Femur (tissue), 1 donor: ENCODE measurements at places on chromosomes 16 and 17.
A peak's percentile ranks its signal among the peaks of the same experiment; 100 is the strongest.

DNA sequence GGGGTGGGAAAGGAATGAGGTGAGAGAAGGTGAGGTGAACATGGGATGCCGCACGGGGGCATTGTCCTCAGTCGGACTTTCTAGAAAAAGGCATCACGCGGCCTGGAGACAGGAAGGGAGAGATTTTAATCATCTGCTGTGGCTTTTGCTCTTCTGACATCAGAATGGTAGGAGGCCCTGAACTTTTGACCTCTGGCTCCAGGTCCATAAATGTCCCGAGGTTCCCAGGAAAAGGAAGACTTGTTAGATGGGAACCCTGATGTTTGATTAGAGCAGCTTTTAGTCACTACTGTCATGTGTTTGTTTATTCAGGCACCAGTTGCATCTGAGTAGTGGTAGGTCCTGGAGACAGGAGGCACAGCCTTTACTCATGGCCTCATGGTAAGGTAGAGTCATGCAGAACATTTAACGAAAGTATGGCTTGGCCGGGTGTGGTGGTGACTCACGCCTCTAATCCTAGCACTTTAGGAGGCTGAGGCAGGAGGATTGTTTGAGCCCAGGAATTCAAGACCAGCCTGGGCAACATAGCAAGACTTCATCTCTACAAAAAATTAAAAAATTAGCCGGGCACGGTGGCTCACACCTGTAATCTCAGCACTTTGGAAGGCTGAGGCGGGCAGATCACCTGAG, 203.1 kb downstream of the MSI2 start:
- DNase-seq, result no peak

DNA sequence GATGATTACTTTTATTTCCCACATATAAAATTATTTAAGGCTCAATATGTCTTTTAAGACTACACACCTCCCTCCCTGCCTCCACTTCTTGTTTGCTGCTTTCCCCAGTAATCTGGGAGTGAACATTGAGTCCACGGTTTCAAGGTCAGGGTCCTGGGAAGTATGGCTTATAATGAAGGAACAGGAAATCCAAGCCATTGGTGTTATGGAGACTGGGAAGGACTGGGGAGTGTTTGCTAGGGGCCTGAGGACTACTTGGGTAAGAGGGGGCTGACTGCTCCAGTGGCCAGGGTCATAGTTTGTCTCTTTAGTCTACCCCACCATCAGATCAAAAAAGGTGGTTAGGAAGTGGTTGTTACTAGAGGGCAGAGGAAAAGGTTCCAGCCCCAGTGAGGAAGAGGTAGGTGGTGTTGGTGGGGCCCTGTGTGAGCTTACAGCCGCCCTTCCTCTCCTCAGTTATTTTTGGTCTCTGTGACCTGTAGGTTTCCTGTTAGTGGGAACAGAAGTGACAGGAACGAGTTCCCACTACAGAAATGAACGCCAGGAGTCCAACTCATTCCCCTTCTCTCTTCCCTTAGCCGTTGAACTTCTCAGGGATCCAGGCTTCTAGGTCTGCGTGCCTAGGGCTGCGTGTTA, 742 bp upstream of the SLC16A13 start:
- peak; percentile 20 for DNase-seq

GRCh38 chr16:74795104-74795503, 20.5 kb upstream of the FA2H start:
- no peak for DNase-seq

DNA sequence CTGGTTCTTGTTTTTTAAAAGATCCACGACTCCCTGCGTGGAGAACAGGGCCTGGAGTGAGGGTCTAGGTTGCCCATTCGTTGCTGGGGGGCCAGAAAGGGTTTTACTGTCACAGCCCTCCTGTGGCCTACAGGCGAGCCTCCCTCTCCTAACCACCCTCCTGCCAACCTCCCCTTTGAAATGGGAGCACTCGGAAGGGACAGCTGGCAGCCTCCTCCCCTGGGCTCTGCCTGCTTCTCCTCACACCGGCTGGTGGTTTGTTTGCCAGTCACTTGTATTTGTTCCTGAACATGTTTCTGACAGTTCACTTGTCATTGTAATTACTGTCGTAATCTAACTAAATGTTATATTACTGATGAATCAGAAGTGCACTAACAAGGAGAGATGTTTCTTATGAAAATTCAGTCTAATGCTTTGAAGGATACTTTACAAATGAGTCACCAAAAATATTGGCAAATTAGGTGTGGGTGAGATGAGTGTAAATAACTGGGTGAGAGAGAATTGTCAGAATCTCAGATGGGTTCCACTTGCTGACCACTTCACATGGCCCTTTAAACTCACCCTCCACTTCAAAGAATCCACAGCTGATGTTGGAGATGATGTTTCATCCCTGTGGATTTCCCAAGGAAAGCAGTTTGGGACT, 2.7 kb upstream of the SPPL2C start:
- DNase-seq, result no peak

GRCh38 chr17:65103896-65104295, 33.3 kb upstream of the RGS9 start:
- DNase-seq, result no peak

GRCh38 chr16:66701026-66701425, 4.5 kb upstream of the CMTM4 start:
- DNase-seq, result no peak

DNA sequence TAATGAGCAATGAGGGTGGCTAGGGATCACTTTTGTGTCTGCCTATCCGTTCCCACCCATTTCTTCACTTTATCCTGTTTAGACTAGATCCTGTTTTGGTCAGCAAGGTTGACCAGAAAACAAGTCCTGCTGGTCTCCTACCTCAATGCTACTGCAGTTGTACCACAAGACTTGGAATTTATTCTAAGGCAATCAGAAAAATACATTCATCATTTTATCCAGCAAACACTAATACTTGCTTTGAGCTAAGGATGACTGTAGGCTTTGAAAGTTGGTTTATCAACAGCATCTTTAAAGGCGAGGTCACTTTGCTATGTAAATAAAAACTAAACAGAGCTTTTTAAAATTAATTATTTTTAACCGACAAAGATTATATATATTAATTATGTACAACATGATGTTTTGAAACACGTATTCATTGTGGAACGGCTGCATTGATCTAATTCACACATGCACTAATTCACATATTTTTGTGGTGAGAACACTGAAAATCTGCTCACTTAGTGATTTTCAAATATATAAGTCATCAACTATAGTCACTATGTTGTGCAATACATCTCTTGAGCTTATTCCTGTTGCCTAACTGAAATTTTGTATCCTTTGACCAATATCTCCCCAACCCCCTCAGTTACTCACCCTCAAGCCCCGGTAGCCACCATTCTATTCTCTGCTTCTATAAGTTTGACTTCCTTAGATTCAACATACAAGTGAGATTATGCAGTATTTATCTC, 125.9 kb upstream of the HS3ST3A1 start:
- DNase-seq, result no peak

GRCh38 chr17:45123930-45124796, 8.2 kb downstream of the PLCD3 start:
- no peak for DNase-seq

DNA sequence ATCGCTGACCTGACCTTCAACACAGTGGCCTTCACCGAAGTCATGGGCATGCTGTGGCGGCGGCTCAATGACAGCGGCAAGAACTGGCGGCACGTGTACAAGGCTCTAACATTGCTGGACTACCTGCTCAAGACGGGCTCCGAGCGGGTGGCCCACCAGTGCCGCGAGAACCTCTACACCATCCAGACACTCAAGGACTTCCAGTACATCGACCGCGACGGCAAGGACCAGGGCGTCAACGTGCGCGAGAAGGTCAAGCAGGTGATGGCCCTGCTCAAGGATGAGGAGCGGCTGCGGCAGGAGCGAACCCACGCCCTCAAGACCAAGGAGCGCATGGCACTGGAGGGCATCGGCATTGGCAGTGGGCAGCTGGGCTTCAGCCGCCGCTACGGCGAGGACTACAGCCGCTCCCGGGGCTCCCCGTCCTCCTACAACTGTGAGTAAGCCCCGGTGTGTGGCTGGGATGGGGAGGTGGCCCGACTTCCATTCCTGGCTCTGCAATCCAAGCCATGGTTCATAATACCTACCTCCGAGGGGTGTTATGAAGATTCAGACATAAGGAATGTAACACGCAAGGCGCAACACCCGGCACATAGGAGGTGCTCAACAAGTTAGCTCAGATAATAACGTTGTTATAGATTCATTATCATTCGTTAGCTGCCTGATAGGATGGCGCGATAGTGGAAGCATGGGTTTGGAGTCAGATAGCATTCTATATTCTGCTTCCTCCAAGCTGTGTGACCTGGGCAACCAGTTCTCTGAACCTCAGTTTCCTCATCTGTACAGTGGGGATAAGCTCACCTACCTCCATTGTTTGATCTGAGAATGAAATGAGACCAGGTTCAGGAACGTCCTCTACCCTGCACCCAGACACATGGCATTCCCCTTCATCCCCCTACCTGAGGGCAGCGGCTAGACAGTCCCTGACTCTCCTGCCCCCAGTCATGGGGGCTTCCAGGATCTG, 4.4 kb downstream of the EPN3 start:
- DNase-seq, result no peak

DNA sequence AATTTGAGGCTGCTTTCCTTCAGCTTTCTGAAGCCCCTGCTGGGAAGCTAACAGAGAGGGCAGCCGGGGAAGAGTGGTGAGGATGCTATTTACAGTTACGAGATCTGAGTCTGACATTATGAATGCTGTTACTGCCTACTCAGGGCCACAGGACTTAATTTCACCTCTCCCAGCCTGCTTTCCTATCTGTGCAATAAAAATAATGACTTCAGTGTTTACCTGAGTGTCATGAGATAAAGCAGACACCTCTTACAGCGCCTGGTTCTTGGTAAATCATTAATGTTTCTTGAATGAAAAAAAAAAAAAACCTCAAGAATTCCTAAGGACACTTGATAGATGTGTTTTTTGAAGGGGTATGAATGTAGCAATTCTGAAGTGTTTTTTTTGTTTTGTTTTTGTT, 24.2 kb upstream of the CPHXL start:
- DNase-seq, result no peak

GRCh38 chr17:51133365-51133764, 12.7 kb upstream of the SPAG9 start:
- DNase-seq, result no peak

DNA sequence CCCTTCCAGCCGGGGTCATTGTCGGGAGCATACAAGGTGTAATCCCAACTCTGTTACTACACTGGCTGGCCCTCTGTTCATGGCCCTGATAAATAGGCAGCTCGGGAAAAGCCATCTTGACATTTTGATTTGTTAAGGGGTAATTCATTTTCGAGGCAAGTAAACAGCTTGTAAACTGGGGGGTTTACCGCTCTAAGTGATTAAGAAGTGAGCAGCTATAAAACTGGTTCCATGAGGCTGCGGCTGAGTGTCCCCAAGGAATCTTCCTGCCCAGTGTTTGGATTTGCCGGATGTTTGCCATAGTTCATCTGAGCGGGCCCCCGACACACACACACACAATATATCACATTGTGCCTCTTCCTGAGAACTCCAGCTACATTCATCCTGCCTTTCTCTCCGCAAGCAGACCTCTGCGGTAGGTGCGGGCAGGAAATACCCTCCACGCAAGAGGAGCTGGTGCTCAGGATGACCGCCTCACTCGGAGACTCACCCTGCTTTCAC, 92.2 kb downstream of the SOCS1 start:
- DNase-seq, result no peak

DNA sequence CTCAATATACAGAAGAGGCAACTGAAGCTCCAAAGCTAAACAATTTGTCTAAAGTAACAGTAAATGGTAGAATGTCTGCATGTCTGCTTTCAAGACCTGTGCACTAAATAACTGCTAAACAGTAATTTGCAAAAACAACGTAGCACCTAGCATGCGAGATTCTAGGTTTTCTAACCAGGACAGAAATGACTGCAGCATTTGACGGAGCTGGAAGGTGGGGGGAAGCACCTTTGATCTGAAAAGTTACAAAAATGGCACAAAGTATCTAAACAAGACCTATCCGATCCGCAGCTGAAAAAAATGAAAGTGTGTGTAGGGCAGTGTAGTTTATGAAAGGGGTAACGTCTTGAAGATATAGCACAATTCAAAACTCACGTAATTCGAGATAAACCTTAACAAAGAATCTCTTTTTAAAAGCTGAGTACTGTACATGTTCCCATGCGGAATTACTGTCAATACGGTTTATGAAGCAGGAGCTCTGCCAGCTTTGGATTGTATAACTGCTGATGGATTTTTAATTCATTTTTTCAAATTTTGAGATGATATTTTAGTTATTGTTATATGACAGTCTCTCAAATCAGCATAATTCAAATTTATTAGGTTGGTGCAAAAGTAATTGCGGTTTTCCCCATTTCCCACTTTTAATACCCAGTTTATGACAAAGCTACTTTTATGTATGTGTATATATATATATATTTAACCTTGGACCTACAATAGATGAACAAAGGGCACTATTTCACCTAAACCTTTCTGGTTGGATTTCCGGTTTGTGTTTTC, 1.2 kb upstream of the WIPI1 start:
- no peak for DNase-seq
